Suppressor macrophage treated with lipopolysaccharide for 4 hours (primary cell): ENCODE measurements at places on chromosomes 1 and 21.

GRCh38 chr21:38853421-38853919 lies 47.7 kb downstream of the ETS2 start:
- DNase-seq = no peak

DNA sequence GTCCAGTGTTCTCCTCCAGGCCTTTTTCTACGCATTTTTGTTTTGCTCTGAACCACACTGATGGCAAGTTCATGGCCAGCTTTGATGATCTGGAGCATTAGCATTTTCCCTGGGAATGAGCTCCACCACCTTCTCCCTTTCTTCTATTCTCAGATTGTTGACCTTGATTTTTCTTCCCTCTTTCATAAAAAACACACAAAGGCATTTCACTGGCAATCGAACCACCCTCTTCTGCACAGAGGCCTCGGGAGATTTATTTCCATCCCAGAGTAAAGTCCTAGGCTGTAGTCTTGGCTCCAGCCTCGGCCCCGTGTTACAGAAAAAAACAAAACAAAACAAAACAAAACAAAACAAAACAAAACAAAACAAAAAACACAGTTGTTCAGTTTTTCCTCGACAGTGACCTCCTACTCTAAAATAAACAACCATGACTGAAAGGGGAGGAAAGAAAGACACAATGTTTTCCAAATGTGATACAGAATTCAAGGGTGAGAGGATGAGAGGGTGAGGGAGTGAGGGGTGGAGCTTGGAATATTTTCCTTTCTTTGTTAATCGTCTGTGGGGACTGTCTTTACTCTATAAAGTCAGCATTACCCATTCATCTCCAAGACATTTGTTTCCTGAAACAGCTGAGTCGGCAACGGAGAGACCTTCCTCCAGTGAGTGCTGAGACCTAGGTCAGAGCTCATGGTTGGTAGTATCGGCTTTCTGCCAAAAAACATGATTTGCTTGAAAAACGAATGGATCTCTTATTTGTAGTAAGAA lies 29.8 kb upstream of the RNF186 start:
- no peak for DNase-seq

GRCh38 chr21:35697321-35697808 lies 363.0 kb downstream of the SETD4 start:
- DNase-seq = peak; percentile 41

DNA sequence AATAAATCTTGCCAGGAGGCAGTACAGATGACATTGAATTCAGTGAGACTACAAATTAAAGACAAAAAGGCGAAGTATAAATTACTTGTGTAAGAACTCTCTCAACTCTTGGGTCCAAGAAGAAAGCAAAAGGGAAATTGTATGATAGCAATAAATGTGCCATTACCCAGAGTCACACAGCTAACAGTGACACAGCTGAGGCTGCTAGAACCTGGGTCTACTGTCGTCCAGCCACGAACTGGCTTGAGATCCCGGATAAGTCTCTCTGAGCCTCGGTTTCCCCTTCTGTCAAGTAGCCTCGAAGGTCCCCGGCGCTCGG lies 362 bp upstream of the ROR1 start:
- no peak for DNase-seq

GRCh38 chr1:229209386-229209785 lies 61.5 kb upstream of the RAB4A start:
- peak; percentile 58 for DNase-seq

DNA sequence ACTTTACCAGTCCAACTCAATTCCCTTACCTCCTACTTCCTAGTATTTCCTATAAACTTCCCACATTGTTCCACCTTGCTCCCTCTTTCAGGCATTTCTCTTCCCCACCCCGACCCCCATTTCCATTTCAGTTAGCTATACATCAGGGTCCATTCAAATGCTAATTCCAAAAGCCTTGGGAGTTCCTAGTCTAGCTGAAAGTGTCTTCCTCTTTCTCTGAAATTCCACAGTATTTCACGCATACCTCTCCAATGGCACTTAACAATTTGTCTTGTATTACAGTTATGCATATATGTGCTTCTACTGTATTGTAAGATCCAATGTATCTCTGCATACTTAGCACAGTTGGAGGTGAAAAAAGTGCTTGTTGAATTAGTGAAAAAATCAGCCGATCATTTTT lies 94.9 kb downstream of the ZNF644 start:
- no peak for DNase-seq
